ENCODE measurements at places on chromosomes 2 and 18.

- DNase-seq = no peak
Measured at GRCh38 chr2:113867571-113867970, 22.3 kb upstream of the ACTR3 start.

GRCh38 chr2:175838979-175839378 lies 163.1 kb downstream of the LNPK start:
- no peak for DNase-seq

- DNase-seq = no peak
Measured at GRCh38 chr18:10499230-10499629, 26.6 kb upstream of the NAPG start.

DNA sequence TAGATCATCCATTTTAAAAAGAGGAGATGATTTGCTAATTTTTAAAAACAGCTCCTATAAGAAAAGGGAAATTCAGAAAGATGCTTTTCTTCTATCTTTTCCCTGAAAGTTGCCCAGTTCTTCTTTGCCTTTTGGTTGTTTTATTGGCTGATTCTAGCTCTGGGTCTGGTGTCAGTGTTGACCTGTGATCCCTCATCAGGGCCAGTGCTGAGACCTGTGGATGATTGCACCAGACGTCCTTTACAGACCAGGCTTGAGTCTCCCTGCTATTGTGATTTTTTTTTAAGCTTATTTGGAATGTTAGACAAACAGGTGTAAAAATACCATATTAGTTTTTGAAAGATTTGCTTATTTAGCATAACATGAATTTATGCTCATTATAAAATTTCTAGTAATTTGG lies 88.2 kb downstream of the ACSL3 start:
- no peak for DNase-seq

DNA sequence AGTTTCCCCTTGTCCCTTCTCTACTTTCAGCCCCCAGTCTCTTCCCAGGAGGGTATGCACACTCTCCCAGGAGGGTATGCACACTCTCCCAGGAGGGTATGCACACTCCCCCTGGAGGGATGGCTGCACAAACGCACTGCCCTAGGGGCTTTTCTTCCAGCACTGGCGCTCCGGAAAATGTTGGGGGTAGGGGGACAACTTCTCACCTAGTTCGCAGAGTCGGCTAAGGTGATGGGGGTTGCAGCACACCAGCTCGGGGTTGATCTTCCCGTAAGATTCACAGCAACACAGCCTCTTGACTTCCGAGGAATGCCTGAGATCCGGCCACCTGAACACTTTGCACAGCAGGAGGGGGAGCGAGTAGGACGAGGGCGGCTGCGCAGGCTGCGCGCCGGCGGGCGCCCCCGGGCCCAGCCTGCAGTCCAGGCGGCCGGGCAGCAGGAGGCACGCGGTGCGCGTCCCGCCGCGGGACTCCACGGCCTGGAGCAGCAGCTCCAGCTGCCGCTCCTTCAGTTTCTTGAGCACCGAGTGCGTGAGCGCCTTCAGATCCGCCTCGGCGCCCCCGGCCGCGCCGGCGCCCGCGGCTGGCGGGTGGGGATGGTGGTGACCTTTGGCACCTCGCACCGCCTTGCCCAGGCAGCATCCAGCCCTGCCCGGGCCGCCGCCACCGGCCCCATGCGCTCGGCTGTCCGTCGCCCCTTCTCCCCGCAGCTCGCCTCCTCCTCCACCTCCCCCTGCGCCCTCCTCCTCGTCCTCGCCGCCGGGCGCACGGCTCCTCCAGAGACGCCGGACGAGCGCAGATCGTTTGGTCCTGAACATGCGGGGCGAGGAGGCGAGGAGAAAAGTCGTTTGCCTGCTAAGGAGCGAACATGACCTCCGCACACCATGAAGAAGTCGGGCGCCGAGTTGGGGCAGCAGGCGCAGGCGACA lies 894 bp downstream of the SMAD7 start:
- peak; percentile 48 for DNase-seq

Data from SJSA1 (cell line).